ENCODE measurements at places on chromosomes 2 and 18.

DNA sequence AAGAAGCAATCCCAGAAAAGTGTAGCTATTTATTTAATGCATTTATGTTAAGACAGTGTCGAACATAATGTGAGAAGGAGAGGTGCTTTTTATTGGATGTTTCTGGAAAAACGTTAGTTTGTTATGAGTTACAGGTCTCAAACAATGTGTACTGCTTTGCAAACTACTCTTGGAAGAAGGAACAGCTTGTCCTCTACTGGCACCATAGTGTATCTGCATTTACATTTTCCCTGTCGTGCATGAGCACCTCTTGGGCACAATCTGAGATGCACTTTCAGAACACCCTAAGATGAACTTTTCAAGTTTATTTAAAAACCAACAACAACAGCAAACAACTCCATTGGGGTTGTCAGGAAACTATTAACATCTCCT is 22.8 kb downstream of the CCNYL1 start:
- DNase-seq = no peak

DNA sequence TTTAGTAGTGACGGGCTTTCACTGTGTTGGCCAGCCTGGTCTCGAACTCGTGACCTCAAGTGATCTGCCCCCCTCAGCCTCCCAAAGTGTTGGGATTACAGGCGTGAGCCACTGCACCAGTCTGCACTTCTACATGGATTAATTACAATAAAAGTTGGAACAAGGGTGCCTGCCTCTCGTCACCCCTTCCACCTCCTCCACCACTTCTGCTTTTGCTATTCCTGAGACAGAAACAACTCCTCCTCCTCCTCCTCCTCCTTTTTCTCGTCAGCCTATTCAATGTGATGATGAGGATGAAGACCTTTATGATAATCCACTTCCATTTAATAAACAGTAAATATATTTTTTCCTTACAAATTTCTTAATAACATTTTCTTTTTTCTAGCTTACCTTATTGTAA is 35.2 kb downstream of the SRBD1 start:
- no peak for DNase-seq

DNA sequence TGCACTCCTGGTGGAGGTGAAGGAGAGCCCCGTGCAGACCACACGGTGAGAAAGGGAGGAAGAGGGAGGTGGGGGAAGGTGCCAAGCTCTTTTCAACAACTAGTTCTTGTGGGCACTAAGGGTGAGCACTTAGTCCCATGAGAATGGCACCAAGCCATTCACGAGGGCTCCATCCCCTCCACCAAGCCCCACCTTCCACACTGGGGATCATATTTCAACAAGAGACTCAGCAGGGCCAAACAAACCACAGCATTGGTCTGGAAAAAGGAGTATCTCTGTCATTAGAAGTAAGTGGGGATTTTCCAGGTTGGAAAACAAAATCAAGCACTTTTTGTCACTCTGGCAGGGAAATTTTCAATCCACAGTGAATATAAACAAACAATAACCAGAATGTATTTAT is 38.4 kb downstream of the ZAP70 start:
- DNase-seq = no peak

- DNase-seq = no peak
These were observed 18.8 kb downstream of the GPC1 start for GRCh38 chr2:240454106-240454901.

DNA sequence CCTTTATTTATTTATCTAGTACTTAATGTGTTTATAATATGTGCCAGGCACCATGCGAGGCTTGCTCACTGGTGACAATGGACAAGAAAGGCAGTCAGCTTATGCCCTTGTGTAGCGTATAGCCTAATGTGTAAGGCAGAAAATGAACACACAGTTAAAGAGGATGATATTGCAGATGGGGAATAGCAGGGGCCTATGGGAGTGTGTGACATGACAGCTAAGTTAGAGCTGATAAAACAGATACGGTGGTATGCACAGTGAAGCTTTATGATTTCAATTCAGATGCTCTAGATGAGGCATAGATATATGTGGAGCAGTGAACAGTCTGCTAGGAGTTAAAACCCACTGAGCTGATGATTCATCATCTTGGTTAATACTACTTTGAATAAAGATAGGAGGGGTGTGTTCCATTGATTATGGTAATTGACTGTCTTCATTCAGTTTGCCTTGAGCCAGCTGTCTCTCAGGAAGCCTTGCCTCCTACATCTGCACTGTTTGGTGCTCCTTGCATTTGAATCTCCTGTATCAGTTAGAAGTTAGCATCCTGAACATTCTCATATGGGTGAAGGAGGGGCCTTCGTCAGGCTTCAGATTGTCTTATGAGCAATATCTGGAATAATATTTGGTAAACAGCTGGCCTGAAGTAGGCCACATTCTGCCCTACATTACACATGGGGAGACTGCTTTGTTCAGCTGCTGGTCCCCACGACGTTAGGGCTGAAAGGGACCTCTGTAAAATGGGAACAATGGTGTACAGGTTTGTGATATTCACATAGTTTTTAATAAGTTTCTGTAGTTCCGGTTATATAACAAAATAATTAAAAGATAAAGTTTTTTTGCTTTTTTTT is 13.2 kb downstream of the MAP4K4 start:
- DNase-seq = no peak

DNA sequence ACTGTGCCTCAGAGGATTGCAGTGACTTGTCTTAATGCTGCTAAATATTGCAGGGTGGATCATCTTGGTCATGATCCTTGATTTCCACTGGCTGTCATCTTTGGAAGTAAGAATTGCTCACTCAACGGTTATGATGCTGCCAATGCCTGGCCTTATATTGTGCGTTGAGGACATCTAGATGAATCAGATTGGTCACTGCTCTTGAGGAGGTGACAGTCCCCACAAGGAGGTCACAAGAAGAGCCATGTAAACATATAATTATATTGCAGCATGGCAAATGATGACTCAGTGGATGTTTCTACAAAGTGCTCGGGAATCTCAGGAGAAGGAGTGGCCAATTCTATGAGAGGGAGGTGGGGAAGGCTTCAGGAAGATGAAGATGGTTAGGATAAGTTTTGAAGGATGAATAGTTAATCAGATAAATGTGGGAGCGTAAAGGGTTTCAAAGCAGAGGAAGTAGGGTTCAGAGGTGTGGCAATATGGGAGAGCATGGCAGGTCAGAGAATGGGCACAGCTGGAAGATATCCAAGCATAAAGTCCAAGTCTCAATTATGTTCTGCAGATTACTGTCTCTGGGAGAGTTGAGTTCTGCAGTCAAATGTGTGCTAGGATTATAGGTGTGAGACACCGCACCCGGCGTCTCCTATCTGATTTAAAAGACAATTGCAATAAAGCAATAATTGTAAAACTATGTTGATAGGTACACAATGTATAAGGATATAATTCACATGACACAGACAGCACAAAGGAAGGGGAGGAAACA is 21.3 kb upstream of the TMEM131 start:
- DNase-seq = no peak

GRCh38 chr2:151258121-151258520 is 3.5 kb downstream of the RBM43 start:
- no peak for DNase-seq

- DNase-seq = no peak
These were observed 56.7 kb upstream of the ZDBF2 start for GRCh38 chr2:206217743-206218142.

DNA sequence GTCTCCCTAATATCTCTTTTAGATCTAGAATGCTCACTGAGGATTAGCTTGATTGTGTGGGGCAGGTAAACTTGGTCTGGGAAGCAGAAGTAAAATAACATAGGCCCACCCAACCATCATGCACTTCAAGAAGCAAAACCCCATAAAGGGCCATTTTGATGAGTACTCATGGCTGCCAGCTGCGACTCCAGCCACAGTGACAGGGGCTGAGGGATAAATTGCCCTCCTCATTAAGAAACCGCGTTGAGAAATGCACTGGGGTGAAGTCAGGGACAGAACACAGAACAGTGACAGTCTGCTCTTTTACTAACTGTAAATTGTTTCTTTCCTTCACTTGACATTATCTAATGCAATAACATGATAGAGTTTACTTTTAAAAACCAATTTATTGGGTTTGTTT is 60.2 kb downstream of the RND3 start:
- DNase-seq = no peak

GRCh38 chr2:23361152-23361551 is 23.8 kb upstream of the KLHL29 start:
- DNase-seq = no peak

- no peak for DNase-seq
These were observed 202.2 kb downstream of the TRIB2 start for GRCh38 chr2:12918835-12919445.

DNA sequence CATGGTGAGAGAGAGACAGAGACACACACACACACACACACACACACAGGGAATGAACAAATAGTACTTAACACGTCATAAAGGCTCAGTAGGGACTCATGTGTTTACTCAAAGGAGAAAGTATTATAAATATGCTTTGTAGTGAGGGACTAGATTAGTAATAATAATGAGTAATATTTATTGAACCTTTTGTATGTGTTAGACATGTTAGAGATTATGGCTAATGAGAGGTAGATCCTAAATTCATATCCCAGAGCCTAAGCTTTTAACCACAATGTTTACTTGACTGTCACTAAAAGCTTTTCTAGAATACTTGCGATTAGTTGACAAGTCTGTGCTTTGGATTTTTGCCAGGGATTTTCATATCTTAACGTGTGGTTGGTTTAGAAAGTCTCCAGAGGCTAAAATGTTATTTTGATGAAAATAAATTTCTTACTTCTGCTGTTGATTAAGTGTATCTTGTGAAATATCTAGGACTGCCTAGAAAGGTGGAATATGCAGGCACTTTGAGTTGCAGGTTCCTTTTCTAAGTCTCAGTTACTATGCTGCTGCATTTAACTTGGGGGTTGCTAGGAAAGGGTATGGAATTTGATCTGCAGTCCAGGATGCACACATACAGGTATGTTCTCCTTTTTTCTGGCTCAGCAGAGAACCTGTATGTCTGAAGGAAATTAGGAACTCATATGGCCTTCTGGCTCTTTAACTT is 64.5 kb downstream of the UBR3 start:
- DNase-seq = no peak

- no peak for DNase-seq
These were observed 264.7 kb upstream of the SYT4 start for GRCh38 chr18:43542016-43542415.

DNA sequence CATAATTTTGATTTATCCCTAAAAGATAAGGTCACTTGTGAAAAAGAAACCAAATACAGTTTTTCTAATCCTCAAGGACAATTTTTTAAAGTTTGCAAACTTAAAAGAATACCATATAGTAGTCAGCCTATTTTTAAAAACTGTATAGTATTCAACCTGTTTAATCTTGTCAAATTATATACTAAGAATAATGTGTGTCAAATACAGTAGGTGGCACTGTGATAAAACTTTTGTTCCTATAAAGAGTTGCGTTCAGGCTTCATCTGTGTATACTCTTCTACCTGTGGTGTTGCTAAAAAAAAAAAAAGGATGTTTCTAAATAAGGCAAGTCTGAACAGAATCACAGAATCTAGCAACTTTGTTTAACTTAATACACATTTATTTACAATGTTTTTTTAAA is 68.6 kb downstream of the CCDC138 start:
- no peak for DNase-seq

Measured in activated T-helper 1 cell treated with Interleukin-2 at 50 U/mL for 16 hours (primary cell).